ENCODE measurements at places on chromosomes 12 and 14. TPM values are rescaled to one million over a fixed set of nuclear protein-coding genes. Genes with fewer than 3 reads are reported as not detected.

DNA sequence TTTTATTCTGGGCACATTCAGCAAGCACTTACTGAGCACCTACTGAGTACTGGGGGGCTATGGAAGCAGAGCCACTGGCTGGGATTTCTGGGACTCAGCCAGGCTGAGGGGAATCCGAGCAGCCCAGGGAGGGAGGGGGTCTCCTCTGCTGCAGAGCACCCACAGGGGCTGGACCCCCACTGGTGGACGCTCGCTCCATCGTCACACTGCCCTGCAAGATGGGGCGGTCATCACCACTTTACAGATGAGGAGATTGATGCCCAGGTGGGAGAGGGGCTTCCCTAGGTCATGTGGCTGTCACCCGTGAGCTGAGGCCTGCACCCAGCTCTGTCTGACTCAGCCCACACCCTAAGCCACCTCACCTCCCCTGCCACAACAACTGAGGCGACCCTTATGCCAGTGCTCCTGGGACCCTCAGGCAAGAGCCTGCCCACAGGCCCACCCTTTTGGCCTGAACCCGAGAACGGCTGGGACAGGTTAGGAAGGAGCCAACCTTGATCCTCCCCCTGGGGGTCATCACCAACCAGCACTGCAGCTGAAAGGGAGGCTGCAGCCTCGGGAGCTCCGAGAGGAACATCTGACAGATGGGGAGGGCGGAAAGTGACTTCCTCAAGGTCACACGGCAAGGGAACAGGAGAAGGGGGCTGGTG is 74.4 kb downstream of the SERPINA3 start:
- DNase-seq: no peak

GRCh38 chr12:58177366-58177765 is 236.0 kb downstream of the ATP23 start:
- no peak for DNase-seq

- no peak for DNase-seq
Observed at GRCh38 chr12:112124918-112125249, 476 bp upstream of the TRAFD1 start.

DNA sequence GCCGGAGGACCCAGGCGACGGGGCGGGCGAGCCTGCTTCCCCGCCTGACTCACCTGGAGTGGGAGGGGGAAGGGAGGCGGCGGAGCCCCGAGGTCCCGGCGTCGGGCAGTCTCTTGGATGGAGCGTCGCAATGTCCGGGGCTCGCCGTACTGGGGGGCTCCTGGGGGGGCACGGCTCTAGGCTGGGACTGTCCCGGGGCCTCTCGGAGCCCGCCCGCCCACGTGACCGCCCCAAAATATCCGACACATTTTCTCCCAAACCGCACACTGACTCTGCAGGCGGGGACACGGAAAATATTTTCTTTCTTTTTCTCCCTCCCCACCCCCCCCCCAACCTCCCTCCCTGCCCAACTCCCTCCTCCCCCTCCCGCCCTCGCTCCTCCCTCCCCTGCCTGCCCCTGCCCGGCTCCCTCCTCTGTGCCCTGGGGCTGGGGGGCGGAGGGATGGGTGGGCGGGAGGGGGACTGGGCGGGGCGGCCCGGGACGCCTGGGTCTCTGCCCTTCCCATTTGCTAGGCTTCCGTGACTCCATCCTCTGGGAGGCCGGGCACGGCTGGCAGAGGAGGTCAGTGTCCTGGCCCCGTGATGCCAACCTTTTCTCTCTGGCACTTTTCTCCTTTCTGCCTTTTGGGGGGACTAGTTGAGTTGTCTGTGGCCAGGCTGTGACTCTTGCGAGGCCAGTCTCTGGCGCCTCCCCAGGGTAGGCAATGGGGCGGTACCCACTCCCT is at the start of gene RARG:
RARG (minus strand) TSS at position 289 of the 725 bp plus-strand sequence. CDS start 4,664 bp downstream, outside the sequence.
- peak; percentile 75 for DNase-seq

- DNase-seq: no peak
Observed at GRCh38 chr12:89907659-89908058, 199.0 kb upstream of the ATP2B1 start.

DNA sequence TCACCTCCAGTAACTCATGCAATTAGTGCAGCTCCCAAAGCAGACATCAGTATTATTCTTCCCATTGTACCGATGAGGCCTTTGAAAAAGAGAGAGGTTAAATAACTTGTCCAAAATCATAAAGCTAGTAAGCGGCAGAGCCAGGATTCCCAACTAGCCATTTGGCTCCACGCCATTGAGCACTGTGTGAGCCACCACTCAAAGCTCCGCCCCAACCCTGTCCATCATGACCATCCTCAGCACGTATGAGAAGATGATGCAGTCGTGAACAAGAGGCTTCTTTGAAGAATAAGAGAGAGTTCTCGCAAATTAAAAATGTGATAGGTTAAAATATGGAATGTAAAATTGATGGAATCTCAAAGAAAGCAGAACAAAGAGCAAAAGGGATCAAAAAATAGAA is 14.6 kb downstream of the CLMN start:
- no peak for DNase-seq

GRCh38 chr14:74278080-74278479 is 24.7 kb downstream of the ABCD4 start:
- DNase-seq: no peak

DNA sequence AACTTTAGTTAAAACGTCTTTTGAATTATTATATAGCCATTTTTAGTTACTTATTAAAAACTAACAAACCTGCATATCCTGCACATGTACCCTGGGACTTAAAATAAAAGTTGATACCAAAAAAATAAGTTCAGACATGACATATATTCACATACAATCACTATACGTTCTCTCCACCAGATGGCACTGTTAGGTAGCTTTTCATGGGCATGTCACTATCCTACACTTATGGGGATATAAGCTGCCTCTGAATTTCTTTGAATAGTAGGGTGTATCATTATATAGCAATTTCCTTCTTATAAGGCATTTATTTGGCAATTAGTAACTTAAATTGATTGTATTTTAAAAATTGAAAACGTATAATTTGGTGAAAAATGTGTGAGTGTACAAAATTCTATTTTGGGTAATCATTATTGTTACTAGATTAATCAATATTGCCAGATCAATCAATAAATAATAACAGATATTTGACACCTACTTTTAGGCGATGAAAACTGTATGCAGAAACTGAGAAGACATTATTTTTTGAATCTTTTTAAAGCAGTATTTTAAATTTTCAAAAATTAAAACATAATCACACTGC is 31.8 kb upstream of the OR10A7 start:
- DNase-seq: peak; percentile 14

GRCh38 chr14:55954108-55954507 is 164.1 kb upstream of the PELI2 start:
- no peak for DNase-seq

GRCh38 chr12:12791756-12792369 is 6.4 kb downstream of the APOLD1 start:
- no peak for DNase-seq

DNA sequence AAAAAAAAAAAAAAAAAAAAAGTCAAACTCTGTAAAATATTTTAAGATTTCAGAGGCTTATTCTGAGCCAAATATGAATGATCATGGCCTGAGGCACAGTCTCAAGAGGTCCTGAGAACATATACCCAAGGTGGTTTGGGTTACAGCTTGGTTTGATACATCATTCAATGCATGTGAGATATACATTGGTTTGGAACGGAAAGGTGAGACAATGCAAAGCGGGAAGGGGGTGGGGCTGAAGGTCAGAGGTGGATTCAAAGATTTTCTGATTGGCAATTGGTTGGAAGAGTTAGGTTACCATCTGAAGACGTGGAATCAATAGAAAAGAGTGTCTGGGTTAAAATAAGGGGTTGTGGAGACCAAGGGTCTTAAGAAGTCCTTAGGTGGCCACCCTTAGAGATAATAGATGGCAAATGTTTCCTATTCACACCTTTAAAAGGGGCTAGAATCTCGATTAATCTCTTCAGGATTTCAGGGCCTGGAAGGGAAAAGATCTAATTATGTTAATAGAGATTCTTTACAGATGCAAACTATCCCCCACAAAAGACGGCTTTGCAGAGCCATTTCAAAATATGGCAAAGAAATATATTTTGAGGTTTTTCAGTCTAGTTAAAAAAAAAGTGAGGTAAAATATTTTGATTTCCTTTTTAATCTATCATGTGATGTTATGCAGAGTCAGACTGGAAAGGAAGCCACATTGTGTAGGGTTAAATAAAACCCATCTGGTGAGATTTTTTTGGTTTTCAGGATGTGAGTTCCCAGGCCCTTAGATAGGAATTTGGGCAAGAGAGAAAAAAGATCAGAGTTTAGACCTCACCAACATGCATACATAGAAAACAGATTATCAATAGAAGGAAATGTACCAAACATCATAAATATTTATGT is 173.8 kb upstream of the CNOT2 start:
- DNase-seq: no peak

GRCh38 chr14:61769893-61770292 is 7.7 kb downstream of the SNAPC1 start:
- no peak for DNase-seq

DNA sequence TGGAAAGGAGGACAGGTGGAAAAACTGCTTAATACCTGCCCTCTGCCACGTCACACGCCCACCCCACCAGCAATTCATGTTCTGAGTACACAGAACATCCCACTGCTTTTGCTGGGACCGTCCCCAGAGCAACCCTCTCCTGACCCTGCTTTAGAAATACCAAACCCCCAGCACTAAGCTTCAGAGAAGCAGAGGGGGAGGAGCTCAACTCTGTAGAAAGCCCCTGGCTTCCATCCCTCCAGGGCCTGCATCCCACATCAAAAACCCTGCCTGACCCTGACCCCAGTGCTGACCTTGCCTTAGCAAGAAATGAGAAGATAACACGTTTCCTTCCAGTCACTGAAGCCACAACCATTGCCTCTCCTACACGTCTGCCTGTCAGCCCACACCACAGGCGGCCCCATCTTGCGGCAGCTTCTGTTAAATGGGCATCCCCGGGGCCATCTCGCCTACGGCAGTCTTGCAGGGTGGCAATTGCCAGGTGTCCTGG is 19.7 kb downstream of the VDR start:
- peak; percentile 88 for DNase-seq

GRCh38 chr14:103552846-103553210 is 9.6 kb downstream of the BAG5 start:
- DNase-seq: no peak

DNA sequence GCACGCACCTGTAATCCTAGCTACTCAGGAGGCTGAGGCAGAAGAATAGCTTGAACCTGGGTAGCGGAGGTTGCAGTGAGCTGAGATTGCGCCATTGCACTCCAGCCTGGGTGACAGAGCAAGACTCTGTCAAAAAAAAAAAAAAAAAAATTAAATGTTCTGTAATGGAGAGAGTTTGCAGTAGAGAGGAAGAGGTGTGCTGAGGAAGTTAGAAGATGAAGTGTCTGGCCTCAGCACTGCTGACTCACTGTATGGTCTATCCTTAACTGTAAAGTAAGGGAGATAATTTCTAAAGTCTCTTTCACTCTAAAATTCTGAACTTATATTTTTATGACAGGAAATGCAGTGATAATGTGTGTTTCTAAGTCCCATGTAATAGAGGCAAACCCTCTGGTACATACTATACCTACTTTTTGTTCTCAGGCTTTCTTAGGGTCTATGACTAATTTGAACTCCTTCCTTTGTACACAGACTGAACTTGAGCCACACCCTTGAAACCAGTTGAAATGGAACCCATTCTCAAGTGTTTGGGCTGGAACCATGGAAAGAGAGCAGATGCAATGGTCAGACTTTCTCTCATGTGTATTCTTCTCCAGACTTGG is 278.1 kb upstream of the FAR2 start:
- DNase-seq: no peak

- no peak for DNase-seq
Observed at GRCh38 chr14:64946310-64947045, 3.9 kb upstream of the GPX2 start.

GRCh38 chr14:54606631-54607133 is 39.8 kb downstream of the SAMD4A start:
- DNase-seq: no peak

DNA sequence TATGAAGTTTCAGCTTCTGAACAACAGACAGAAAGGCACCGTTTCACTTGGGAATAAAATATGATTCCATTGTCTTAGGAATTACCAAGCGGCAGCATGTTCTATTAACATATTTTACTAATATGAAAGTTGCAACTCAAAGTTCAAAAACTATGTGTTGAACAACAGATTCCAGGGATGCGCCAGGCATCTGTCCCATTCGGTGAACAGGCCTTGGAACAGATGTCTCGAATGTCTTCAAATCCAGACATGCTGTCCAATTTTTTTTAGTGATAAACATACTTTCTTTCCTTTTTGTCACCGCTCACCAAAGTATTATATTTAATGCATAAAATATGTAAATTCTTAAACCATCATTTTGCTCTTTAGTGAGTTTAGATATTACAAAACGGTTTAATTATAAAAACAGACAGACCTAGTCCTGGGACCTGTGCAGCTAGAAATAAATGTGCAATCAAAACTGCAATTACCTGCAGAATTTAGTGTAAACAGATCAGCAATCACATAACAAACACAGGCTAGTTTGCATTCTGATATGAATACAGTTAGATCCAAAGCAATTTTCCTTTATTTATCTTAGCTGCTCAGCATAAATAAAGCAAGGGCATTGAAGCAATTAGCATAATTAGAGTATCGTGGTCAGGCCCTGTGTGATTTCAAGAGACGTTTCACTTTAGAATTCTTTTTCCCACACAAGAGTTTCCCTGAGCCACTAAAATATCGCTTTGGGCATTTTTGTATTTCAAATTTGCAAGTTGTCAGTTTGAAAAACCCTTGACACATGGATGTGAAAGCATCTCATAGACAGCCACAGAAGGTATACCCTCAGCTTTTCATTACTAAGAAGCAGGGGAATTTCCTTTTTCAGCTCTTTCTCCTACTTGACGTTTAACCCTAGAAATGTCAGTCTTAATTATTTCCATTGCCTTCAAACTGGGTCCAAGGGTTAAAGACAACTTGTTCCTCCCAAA is 420.8 kb downstream of the EGLN3 start:
- DNase-seq: no peak

GRCh38 chr12:32312049-32312670 is 87.2 kb upstream of the FGD4 start:
- no peak for DNase-seq

RACGAP1 gene
- total RNA-seq: 119 TPM

TGFB3 gene
- total RNA-seq: 3.8 TPM

NCAPD2 gene
- 167 TPM for total RNA-seq

ETV6 gene
- total RNA-seq: 23.7 TPM

GPR135 gene
- 0.60 TPM for total RNA-seq

CCDC177 gene
- not detected for total RNA-seq

RNASE4 gene
- 0.68 TPM for total RNA-seq

STXBP6 gene
- not detected for total RNA-seq

GALNT6 gene
- 19.9 TPM for total RNA-seq

CMKLR1 gene
- total RNA-seq: not detected

FITM1 gene
- total RNA-seq: 0.29 TPM

BEST3 gene
- not detected for total RNA-seq

BHLHE41 gene
- total RNA-seq: not detected

Data from activated naive CD8-positive, alpha-beta T cell treated with anti-CD3 and anti-CD28 coated beads for 36 hours (primary cell).